ENCODE measurements at places on chromosomes 5 and 9.

DNA sequence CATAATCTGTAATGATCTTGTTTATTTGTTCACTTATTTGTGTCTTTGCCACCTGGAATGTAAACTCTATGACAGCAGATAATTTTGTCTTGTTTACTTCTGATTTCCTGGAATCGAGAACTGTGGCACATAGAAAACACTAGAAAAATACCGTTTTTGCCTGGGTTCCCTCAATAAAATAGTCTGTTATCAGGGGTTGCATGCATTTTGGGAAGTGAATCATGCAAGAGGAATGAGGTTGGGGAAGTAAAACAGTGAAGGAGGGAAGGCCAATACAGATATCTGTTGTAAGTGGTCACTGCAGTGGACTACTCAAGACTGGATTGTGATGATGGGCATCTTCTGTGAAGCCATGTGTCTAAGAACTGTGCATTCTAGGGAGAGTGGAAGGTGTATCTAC, 45.2 kb upstream of the IL6ST start:
- ATAC-seq: no peak

DNA sequence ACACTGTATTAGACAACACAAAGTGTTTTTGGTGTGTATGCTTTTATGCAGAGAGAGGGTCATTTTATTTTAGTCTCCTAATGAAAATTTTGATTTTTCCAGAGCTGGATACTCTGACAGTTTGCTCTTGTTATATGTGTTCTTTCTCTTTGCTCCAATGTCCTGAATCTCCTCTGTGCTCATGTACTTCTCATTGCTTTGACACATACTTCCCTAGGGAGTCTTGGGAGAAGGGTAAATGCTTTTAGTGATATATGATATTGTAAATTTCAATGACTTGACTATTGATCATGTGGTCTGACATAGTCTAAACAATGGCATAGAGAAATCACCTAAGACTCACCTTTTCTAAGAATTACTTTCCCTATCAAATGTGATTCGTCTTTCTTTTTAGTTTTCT, 972.6 kb upstream of the EDIL3 start:
- no peak for ATAC-seq

DNA sequence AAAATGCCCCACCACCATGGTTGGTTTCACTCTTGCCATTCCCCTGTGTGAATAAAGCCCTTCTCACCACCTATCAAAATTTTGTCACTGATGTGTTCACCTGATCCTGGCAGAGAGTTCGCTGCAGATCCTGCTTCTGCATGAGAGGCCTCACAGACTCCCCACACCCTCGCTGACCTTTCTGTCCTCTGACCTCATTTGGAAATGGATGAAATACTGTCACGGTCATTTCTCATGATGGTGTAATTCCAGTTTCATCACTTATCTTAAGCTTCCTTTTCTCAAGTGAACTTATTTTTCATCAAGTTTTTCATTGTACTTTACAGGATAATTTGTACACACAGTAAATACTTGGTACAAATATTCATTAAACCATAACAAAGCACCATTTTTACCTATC, 131.3 kb downstream of the FRMD3 start:
- ATAC-seq: no peak

- no peak for ATAC-seq
These were observed 9.8 kb downstream of the LURAP1L start for GRCh38 chr9:12784461-12785259.
